HEK293T (cell line): ENCODE measurements at places on chromosomes 12 and 14.

- no peak for DNase-seq
Measured at GRCh38 chr12:42961395-42961794, 371.8 kb upstream of the PRICKLE1 start.

GRCh38 chr12:53120685-53121525, 17.6 kb downstream of the SOAT2 start:
- no peak for DNase-seq

DNA sequence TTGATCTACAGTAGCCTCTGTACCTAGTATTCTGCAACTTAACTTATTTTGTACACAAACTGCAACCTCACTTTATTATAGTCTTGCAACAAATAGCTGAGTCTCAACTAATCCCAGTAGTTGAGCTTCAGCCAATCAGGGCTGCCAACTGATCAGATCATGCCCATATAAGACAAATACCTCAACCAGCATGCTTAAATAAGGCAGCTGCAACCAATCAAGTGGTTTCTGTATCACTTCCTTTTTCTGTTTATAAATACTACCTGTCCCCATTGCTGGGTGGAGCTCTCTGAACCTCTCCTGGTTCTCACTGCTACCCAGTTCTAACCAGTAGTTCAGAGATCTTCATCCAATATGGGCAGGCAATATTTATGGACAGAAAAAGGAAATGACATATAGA, 248.5 kb upstream of the FBXO33 start:
- no peak for DNase-seq

- no peak for DNase-seq
Measured at GRCh38 chr12:108273217-108273616, 65.9 kb downstream of the CMKLR1 start.

GRCh38 chr12:116018282-116018681, 259.2 kb downstream of the MED13L start:
- DNase-seq: no peak

DNA sequence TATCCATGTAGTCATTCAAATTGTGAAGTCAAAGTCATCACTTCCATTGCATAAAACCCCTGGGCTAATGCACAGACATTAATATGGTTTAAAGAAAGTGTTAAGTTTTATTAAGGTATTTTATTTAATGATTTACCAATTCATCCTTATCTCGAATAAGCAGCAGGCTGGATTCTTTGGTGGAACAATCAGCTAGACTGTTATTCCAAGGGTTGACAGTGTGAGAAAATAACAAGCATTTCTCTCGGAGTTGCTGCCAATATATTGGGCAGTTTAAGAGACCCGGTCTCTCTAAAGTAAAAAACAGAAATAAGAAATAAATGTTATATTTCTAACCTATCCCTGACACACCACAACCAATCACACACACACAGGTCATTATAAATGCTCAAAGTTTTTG, 9.4 kb downstream of the KLRB1 start:
- no peak for DNase-seq

GRCh38 chr14:33945210-33946088, 5.4 kb downstream of the EGLN3 start:
- DNase-seq: no peak

DNA sequence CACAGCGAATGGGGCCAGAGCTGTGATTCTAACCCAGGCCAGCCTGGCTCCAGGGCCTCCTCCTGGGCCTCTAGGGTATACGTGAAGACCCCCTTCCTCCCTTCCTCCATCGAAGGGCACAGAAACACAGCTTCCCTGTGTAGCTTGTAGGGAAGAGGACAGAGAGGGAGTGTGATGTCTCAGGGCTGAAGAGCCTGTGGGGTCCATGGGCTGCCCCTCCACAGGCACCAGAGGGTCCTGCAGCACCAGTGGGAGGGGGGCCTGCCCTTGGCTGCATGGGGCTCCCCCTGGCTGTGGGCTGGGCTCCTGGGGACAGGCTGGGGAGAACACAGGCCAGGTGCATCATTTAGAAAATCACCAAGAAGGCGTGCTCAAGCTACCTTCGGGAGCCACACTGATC, 178.5 kb downstream of the CALM1 start:
- DNase-seq: no peak

GRCh38 chr14:56098021-56098420, 20.2 kb upstream of the PELI2 start:
- DNase-seq: no peak

- DNase-seq: no peak
Measured at GRCh38 chr12:72098622-72099021, 160.0 kb downstream of the TPH2 start.

- peak; percentile 81 for DNase-seq
Measured at GRCh38 chr12:115916910-115917668, 360.4 kb downstream of the MED13L start.

- DNase-seq: no peak
Measured at GRCh38 chr12:54624315-54625279, 10.1 kb downstream of the LACRT start.

DNA sequence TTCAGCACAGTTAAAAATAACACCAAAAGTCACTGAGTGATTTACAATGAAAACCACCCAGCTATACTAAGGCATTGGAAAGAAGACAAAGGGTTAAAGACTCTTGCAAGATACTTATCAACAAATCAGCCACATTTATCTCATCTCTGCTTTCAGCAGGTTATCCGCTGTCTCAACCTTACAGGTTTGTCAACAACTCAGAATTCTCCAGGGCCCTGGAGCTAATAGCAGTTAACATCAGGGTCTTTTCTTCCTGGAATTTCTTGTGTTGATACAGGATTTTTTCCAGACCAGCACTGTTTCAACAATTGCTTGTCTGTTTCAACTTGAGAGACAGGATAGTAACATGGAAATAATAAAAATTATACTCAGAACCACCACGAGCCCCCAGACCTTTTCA, 3.5 kb downstream of the PKP2 start:
- DNase-seq: no peak

DNA sequence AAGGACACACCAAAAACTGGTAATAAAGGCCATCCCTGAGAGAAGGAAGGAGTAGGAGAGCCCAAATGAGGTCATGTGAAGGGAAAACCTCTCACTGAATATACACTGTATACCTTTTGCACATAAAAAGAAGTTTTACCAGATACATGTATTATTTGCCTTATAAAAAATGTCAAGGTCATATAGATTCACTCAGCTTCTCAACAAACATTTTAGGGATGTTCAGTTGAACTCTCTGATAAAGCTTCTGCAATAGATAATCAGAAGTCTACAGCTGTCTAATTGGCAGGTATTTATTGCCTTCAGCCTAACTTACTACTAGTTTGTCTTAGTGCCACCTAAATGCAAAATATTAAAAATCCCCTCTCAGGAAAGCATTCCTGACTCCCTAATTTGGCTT, 8.7 kb downstream of the SLC11A2 start:
- no peak for DNase-seq

DNA sequence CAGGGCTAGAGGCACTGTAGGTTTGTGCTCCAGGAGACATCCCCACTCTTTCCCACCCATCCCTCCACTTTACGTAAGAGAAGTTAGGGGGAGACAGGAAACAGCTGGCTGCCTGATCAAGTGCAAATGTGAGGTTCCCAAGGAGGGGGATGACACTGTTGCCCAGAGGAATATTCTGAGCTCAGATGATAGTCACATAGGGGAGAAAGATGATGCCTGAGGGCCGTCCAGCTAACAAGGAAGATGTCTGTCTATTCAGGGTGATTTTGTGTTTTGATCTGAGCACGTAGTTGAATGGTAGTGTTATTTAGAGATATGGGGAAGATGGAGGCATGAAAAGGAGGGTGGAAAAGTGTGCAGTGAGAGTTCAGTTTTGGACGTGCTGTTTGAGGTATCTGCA, 13.9 kb upstream of the GPRC5D start:
- no peak for DNase-seq

DNA sequence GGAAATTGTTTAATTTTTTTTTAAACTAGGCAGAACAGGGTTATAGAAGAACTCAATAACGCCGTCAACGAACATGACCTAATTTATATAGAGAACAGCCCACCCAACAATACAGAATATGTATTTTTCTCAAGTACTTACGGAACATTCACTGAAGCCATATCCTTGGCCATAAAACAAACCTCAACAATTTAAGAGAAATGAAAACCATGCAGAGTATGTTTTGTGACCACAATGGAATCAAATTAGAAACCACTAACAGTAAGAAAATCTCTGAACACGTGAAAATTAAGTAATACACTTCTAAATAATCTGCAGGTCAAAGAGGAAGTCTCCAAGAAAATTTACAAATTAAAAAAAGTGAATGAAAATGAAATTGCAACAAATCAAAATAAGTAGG, 9.4 kb downstream of the SART3 start:
- no peak for DNase-seq

DNA sequence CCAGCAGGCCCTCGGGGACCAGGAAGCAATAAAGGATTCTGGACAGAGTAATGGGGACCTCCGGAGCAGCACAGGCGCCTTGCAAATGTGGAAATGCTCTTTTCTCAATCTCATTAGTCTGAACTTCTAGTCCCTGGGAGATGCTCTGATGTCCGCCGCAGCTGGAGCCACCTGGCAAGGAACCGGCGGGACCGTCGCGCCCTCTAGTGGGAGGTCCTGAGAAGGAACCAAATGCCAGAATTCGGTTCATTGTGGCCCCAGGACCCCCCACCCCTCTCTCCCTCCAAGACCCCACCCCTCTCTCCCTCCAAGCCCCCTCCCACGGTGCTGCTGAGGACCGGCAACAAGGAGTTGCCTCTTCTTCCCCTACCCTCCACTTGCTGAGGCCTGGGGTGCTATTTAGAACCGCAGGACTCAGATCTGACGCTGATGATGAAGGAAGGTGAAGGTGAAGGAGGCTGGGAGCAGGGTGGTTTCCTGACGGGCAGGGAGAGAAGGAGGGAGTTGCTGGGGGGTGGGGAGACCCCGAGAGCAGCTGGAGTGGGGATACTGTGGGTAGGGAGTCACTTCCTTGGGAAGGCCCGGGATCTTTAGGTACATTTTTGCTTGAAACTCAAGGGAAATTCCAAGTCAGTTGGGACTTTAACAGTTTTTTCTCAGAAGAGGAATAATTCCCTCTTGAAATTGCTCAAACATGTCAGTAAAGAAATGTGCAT, 42.5 kb downstream of the SMIM41 start:
- peak; percentile 80 for DNase-seq

DNA sequence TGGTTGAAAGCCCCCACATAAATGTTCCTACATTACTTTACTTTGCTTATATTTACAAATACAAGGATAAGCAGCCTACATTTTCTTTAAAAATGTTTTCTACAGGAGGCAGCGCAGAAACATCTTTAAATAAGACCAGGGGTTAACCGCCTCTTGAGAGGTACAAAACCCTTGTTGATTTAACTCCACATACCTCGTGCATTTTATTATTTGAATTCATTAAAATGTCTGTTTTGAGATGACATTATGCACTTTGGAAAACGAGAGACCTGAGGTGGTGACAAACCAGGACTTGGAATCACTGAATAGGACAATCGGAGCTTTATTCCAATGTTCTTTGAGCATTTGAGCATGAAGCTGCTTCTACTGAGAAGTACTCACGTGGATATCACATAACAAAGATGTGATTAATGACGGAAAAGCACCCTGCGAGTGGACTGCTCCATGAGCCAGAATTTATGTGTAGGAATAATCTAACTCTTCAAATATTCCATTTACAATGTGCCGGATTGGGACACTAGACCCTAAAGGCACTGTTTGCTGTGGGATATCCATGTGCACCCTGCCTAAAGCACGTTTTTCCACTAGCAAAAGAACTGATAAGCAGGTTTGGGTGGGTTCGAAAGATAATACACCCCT, 746 bp upstream of the DUSP16 start:
- no peak for DNase-seq
